Panc1 (cell line): ENCODE measurements at places on chromosomes 3 and 15. TPM values are rescaled to one million over a fixed set of nuclear protein-coding genes. Genes with fewer than 3 reads are reported as not detected.

DNA sequence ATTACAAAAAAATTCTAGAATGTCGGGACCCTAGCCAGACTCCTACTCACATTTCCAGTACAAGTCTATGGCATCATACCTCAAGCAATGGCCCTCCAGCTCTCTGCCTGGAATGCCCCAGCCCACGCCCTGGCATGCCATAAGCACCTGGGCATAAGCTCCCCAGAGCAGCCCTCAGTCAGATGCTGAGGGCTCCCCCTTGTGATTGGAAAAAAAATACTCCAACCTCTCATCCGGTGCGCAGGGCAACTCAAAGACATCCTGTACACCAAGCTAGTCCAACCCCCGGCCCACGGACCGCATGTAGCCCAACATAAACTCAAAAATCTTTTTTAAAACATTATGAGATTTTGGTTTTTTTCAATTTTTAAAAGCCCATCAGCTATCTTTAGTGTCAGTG, 115.4 kb downstream of the NEK10 start:
- no peak for DNase-seq

The ACP3 gene
- total RNA-seq, result not detected

The TNFAIP8L3 gene
- total RNA-seq, result 1.0 TPM

The HRG gene
- not detected for total RNA-seq

The ALDH1A2 gene
- total RNA-seq, result 0.98 TPM
